Activated T-cell treated with anti-CD3 and anti-CD28 coated beads, Interleukin-2, amount 50 U/mL, for 1 hour (primary cell): ENCODE measurements at places on chromosomes 16 and 17.
A peak's percentile ranks its signal among the peaks of the same experiment; 100 is the strongest.

DNA sequence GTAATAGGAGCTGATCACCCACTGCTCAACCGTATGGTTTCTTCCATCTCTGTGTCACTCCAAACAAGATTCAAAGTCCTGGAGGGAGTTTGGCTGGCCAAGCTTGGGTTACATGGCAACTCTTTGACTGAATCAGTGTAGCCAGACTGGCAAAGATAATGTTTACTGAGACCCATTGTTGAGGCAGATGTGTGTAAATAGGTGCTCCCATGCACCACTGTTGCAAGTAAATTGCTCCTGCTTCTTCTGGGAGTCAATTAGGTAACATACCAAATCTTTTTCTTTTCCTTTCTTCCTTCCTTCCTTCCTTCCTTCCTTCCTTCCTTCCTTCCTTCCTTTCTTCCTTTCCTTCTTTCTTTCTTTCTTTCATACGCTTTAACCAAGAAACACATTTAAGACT is 86.3 kb upstream of the DHX40 start:
- DNase-seq, result no peak

DNA sequence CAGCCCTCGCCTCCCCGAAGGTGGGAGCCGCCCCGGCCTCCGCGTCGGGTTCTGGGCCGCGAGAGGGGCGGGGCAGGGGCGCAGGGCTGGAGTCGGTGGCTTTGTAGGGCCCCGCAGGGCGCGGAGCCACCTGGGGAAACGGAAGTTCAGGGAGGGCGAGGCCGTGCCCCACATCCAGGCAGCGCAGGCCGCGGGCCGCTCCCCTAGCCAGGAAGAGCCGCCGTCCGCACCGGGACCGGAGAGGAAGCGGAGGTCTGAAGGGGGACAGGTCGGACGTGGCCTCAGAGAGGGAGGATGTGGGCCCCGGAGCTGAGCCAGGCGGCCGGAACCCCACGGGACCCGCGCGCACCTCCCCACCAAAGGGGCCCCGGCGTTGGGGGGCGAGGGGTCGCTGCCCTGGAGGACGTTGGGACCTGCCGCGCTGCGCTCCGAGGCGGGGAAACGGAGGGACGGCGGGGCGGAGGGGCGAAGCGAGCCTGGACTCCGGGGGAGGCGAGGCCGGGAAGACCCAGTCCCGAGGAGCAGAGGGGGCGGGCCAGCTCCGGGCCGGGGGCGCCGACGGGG is 482 bp upstream of the SLC16A3 start:
- DNase-seq, result peak; percentile 70

DNA sequence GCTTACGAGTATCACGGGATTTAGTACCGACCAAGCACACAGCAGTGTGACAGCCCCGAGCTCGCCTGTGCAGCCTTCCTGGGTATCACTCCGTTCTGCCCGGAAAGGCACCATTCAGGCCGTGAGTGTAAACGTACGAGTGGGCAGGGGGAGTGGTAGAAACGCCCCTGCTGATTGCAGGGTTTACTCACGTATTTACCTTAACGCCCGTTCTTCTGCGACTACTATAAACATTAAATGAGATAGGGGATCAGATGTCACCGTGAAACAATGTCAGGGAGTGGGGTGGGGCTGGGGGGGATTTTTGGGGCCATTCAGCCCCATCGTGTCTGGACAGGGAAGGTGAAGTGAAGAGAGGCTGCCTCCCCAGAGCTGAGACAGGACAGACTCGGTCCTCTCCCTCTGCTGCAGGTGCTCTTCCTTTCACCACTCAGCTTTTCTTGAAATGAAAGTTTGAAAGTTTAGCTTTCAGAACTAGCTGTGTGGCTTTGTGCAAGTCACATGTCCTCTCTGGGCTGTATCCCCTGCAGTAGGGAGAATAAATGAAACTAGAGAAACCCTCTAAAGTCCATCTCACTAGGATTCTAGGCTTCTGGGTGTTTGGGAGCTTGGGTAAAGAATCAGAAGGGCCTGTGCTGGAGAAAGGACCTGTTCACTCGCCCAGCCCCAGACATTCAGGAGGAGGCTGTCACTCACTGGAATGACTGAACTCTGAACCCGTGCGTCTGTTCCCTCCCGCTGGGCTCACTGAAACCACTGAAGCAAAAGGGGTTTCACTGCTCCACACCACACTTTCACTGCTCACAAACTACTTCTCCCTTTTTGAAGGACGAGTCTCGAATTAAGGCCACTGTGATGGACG is 66.7 kb downstream of the RPA1 start:
- DNase-seq, result no peak

GRCh38 chr16:1177750-1178149 is 24.8 kb downstream of the CACNA1H start:
- no peak for DNase-seq

DNA sequence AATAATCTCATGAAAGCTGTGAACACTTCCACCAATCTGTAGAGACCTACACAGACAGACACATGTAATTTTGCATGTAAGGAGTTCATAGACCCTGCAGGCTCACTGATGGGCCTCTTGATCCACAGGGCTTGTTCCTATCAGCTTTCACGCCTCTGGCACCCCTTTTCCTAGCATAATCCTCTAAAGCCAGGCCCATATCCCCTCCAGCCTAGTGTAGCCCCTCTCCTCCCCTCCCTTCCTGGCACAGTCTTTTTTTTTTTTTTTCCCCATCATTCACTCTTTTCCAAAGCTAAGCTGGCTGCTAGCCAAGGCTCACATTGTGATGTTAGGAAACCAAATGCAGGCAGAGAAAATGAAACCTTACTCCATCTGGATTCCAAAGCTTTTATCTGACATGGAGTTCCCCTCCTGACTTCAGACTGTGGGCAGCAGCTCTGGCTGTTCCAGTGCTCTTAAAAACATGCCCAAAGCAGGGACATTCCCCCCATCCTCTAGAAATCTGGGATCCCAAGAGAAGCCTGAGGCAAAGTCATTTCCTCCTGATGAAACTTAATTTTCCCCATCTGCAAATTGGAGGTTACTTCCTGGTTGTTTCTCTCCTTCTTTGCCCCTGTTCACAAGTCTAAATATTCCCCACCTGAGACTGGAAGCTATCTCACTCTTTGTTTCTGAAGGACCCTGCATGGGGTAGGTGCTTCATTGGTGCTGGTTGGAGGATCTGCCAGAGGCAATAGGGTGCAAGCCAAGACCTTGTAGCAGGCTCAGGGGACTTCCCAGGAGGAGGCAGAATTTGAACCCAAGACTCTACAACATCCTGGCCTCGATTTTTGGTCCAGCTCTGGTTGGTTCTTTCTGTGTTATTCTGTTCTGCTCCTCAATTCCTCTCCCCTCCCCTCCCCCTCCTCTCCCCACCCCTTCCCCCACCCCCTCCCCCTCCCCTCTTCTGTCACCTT is 9.9 kb upstream of the CCL5 start:
- no peak for DNase-seq

GRCh38 chr16:85759631-85760419 is 8.9 kb upstream of the C16orf74 start:
- DNase-seq, result peak; percentile 38

GRCh38 chr17:62950067-62950466 is 16.0 kb upstream of the TANC2 start:
- no peak for DNase-seq

- DNase-seq, result no peak
Measured at GRCh38 chr17:66496306-66496705, 193.9 kb downstream of the PRKCA start.

GRCh38 chr16:22103441-22103840 is 11.1 kb downstream of the VWA3A start:
- no peak for DNase-seq

- no peak for DNase-seq
Measured at GRCh38 chr16:1823821-1824220, 2.8 kb downstream of the HAGH start.

GRCh38 chr16:78842950-78843349 is 743.5 kb downstream of the WWOX start:
- DNase-seq, result no peak

DNA sequence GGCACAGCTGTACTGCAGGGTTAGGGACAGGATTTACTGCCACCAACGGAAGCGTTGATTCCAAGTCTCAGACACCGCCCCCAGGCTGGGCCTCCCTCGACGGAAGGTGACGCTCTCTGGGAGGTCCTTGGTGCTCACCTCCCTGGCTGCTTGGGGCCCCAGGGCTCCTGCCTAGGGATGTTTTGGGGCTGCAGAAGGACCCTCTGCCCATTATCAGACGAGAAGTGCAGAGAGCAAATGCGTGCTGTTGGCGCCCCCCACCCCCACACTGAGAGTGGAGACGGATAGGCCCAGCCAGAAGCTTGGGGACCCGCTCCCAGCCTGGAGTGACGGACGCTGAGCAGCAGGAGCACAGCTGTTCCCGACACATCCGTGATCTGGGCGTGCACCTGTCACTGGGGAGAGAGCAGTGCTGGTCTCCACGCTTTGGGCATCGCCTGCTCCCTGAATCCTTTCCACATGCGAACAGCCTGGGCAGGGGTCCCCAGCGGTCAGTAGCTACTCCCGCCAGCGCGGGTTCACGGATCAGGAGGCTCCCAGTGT is 5.1 kb upstream of the SOX8 start:
- DNase-seq, result no peak

DNA sequence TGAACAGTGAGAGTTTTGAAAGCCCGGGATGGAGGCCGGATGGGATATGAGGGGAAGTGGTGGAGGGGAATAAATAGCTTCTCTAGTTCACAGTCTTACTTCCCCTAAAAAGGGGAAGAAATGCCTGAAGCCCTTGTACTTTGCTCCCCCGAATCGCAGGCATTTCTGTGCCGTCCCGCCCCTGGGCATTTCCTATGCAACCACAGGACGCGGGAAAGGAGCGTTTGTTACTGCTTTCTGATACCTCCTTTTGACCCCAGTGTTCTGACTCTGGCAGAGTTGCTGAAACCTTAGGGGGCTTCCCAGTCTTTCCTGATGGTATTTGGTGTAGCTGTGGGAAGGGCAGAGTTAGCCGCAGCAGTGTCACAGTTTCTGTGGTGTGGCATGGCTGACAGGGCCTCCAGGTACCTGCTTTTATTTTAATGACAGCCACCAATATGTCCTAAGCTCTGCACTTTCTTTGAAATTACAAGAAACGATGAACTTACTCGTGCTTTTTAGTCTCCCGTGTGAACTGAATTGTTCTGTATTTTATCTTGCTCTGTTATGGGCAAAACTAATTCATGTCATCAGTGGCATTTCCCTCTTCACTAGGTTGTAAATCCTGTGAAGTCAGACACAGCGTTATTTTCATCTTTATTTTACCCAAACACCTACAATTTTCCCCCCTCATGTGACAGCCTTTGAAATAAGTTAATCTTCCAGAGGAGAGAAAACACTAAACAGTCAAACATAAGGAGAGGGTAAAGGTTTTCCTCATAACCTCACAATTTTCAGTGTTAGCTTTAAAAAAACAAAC is 27.1 kb downstream of the USP10 start:
- no peak for DNase-seq

- peak; percentile 80 for DNase-seq
Measured at GRCh38 chr16:57475711-57476339, 10.5 kb downstream of the DOK4 start.

DNA sequence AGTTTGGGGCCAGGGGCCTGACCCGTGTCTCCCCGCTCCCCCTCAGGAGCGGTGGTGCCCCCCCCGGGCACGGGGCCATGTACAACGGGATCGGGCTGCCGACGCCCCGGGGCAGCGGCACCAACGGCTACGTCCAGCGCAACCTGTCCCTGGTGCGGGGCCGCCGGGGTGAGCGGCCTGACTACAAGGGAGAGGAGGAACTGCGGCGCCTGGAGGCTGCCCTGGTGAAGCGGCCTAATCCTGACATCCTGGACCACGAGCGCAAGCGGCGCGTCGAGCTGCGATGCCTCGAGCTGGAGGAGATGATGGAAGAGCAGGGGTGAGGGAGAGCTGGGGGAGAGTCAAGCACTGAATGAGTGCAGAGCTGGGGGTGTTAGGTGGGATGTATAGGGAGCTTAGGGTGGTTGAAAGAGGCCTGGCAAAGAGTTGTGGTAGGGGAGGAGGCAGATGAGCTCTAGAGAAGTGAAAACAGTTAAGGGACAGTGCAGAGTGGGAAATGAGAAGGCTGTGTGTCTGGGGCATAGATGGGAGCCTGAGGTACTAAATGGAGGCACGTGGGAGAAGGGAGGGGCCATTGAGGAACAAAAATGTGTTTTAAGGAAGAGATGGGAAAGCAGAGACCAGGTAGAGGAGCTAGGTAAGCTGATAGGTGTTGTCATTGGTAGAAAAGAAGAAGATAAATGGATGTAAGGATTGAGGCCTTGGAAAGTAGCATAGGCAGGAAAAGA is 4.0 kb downstream of the SRRM2 start:
- no peak for DNase-seq

- peak; percentile 86 for DNase-seq
Measured at GRCh38 chr17:34961093-34961911, at the start of the genes CCT6B and ZNF830. TSS of gene CCT6B (minus strand) at chr17:34961460. CDS start at chr17:34961393, 67 bp downstream. TSS of gene ZNF830 (plus strand) at chr17:34961540. CDS start at chr17:34961567, 27 bp downstream.

DNA sequence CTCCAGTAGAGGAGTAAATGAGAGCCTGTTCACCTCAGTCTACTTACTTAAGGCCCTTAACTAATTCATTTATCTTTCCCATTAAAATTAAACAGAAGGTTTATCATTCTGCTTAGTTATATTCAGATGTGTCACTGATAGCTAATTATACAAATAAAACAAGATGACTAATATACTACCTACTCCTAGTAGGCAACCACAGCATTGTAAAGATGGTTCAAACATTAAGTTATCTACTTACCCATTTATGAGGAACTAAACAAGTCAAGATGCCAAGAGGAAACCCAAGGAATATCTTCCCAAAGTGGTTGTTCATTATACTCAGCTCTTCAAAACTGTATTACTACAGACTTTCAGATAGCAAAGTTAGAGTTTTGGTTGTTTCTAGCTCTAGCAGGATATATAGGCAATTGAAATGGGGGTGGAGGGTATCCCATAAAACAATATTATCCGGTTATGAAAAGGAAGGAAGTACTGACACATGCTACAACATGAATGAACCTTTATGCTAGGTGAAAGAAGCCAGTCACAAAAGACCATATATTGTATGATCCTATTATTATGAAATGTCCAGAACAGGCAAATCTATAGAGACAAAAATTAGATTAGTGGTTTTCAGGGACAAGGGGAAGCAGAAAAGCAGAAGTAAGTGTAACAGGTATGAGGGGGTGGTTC is 56.5 kb downstream of the SPAG9 start:
- no peak for DNase-seq

- DNase-seq, result no peak
Measured at GRCh38 chr16:75042426-75043174, 43.8 kb downstream of the ZNRF1 start.

DNA sequence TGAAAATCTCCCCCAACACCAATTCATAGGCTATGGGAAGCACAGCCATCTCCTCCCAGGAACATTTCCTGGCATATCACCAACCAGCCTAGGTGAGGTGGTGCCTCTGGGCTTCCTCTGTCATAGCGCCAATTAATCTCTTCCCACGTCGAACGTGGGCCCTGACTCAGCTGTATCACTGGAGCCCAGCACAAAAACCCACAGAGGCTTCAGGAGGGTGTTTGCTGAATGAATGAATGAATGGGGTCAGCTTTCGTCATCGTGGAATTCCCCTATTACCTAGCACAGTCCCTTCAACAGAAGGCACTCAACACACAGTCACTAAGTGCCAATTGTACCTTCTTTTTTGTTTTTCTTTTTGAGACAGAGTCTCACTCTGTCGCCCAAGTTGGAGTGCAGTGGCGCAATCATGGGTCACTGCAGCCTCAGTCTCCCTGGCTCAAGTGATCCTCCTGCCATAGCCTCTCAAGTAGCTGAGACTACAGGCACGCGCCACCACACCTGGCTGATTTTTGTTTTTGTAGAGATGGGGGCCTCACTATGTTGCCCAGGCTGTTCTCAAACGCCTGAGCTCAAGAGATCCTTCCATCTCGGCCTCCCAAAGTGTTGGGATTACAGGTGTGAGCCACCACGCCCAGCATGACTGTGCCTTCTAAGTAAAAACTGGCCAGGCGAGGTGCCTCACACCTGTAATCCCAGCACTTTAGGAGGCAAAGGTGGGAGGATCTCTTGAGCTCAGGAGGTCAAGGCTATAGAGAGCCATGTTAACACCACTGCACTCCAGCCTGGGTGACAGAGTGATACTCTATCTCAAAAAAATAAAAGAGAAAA is 4.1 kb downstream of the ZNF688 start:
- peak; percentile 47 for DNase-seq
